ENCODE measurements at places on chromosomes 6 and 20.

DNA sequence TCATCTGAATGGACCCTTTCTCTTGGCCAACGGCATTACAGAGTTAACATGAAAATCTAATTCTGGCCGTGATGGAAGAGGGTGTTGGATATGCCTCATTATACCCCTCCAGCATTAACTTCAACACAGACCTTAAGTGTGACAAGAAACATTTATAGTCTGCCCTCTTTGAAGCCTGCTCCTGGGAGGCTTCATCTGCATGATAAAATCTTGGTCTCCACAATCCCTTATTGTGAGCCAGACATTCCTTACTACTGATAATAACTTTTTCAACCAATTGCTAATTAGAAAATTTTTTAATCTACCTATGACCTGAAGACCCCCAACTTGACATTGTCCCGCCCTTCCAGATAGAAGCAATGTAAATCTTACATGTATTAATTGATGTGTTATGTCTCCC lies 9.3 kb upstream of the HBS1L start:
- DNase-seq, result no peak

- no peak for DNase-seq
Observed at GRCh38 chr6:107458672-107459282, 587 bp downstream of the PDSS2 start.

- DNase-seq, result no peak
Observed at GRCh38 chr6:16706911-16707783, 54.1 kb downstream of the ATXN1 start.

GRCh38 chr6:100203400-100203799 lies 209.4 kb upstream of the MCHR2 start:
- no peak for DNase-seq

DNA sequence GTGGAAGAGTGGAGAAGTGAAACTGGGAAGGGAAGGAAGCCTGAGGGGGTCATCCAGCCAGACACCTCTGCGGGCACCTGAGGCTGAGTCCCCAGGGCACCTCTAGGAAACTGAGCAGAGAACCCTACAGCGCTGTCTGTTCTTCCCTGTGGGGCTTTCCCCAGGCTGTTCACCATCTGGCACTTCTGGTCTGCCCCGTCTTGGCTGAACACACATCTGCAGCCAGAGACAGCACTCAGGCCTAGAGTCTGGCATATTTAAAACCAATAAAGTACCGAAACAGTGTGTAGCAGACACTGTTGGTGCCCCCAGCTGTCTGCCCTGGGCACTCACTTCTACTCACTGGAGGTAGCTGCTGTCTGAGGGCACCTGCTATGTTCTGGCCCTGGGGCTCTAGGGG lies 9.4 kb upstream of the ARFGEF2 start:
- DNase-seq, result no peak

GRCh38 chr6:36963451-36964290 lies 9.1 kb downstream of the PI16 start:
- no peak for DNase-seq

- no peak for DNase-seq
Observed at GRCh38 chr20:12640251-12640650, 368.5 kb upstream of the SPTLC3 start.

DNA sequence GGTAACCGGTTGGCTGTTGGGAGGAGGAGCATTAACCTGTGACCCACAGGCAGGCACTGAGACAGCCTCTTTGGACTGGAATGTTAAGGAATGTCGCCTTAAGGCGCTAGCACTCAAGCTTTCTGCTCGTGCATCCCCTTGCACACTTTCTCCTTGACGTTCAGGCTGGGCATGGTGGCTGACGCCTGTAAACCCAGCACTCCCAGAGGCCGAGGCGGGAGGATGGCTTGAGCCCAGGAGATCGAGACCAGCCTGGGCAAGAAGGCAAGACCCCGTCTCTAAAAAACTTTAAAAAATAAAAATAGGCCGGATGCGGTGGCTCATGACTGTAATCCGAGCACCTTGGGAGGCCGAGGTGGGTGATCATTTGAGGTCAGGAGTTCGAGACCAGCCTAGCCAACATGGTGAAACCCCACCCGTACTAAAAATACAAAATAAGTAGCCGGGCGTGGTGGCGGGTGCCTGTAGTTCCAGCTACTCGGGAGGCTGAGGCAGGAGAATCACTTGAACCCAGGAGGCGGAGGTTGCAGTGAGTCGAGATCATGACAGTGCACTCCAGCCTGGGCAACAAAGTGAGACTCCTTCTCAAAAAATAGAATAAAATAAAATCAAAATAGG lies 1.9 kb upstream of the GID8 start:
- DNase-seq, result no peak

GRCh38 chr20:61850926-61851900 lies 214.5 kb downstream of the TAF4 start:
- no peak for DNase-seq

DNA sequence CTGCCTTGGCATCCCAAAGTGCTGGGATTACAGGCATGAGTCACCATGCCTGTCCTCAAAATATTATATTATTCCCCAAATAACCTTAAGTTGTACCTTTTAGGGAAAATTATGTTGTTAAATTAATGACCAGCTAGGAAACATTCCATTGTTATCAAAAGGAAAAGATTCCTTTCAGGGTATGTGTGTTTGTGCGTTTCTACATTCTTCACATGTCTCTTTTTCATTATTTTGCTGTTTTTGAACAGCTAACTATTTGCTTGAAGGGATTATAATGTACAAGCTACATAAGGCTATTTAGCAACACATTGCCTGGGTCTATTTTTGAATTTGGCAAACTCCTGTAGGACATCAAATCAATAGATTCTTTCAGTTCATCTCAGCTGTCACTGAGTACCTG lies 57.1 kb downstream of the GJA1 start:
- no peak for DNase-seq

Measured in stimulated activated CD4-positive, alpha-beta T cell treated with anti-CD3 and anti-CD28 coated beads, TNF-alpha, amount 100 ng/mL, for 1 hour (primary cell).